ENCODE measurements at places on chromosomes 2 and 18.

GRCh38 chr18:60962625-60963024, 370.6 kb upstream of the CDH20 start:
- no peak for DNase-seq

DNA sequence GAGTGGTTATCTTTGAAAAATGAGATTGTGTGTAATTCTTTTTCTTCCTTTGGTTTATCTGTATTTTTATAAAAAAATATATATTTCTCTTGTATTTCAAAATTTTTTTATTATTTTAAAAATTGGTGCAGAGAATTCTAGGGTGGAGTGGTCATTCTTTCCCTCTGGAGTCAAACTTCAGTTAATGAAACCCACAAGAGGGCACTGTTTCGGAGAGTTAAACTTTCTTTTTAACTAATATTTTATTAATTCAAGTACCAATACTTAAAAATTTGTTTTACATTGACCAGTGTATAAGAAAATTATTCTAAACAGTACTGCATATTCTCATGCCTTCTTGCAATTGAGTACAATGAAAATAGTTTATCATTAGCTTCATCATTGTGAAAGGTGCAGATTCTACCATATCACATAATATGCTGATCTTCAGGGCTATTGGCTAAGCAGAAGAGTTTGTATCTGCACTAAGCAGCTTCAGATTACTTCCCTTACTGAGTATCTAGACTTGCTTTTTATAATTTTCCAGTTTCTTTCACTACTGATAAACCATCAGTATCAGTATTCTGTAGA, 50.1 kb downstream of the HS1BP3 start:
- DNase-seq, result no peak

DNA sequence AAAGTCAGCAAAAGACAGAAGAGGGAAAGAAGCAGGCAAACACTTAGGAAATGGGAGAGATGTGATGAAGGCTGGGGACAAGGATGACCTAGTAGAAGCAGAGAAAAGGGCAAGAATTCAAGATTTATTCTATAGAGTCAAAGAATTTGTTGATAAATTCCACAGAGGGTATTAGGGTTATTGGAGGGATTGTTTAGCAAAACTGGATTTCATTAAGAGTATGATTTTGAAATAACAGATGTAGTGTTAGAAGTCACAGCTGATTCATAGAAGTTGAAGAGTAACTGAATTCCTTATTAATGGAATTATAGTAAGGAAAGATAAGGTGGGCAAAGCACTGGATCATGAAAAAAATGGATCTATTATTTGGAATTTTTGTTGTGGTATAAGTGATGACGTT, 48.6 kb downstream of the CEP192 start:
- no peak for DNase-seq

GRCh38 chr2:82814146-82814545, 1644.9 kb downstream of the SUCLG1 start:
- DNase-seq, result no peak

GRCh38 chr2:16660556-16660955, 5.1 kb downstream of the CYRIA start:
- no peak for DNase-seq

DNA sequence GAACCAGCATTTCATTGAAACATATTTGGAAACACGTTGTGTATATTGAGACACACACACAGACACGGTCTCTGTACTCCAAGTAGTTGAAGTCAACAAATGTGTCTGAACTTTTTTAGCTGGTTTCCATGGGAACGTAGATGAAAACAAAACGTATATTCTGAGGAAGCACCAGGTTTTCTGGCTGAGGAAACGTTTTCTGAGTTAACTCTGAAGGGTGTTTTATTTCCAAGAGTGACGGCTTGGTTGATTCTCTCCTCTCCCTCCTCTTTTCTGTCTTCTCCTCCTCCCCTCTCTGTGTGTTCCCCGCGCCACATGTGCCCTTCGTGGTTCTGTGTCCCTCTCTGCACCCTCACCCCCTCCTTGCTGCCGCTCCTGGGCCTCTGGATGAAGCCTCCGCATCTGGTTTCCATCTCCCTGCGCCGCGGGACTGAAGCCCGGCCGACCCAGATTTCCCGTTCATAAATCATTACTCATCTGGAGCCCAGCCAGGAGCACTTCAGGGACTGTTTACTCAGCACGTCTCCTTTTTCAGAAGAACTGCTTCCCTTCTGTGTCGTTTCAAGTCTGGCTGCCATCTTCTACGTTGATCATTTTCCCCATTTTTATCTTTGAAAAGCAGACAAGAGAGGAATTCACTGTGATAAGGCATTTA, 122.7 kb downstream of the COL6A3 start:
- no peak for DNase-seq

DNA sequence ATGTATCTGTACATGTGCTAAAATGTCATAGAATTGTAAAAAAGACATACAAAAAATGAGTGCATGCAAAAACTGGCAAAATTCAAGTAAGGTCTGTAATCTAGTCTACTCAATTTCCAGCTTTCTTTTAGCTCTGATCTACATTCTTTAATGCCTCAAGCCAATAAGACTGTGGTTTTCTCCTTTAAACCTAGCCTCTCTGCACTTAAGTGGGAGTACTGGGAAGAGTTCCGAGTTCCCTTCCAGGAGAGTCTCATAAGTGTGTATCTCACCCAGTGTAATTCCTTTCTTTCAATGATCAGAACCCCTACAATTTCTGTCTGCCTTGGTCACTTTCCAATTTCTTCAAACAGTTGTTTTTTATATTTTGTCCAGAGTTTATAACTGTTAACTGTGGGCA, 150.1 kb downstream of the PTRHD1 start:
- DNase-seq, result no peak

DNA sequence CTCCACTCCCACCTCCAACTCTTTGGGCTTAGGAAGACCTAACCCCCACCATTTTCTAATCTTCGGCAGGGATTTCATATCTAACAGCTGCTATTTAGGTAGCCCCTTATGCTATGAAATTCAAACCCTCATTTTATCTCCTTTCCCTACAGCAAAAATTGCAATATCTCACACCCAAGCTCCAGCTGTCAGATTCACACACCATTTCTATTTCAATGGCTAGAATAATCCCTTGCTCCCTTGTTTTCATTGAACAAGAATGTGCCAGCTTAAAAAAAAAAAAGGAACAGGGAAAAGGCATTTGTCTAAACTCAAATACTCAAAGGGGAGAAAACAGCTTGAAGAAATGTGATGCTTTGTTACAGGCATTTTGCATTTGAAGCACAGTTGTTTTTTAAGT, 850.6 kb upstream of the ACVR2A start:
- no peak for DNase-seq

- DNase-seq, result no peak
Measured at GRCh38 chr2:177886824-177887223, 185.8 kb downstream of the PDE11A start.

GRCh38 chr2:112942654-112943002, 31.7 kb downstream of the IL37 start:
- no peak for DNase-seq

DNA sequence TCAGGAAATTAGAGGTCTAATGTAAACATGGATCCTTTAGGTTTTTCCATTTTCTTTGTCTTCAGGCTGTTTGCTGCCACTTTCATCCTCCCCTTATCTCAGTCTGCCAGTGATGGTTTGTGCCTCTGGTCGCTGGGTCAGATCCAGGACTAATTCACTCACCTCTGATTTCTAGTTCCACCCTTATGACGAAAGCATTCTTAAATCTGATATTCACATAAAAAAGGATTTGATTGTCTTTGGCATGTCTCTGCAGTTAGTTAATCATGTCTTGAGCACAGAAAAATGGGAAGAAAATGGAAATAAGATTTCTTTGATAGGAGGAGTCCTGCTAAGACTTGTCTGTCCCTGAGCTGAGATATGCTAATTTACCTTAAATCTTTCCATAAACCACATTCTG, 4.6 kb downstream of the IL1RL1 start:
- DNase-seq, result no peak

- DNase-seq, result no peak
Measured at GRCh38 chr2:152432765-152433164, 97.8 kb downstream of the FMNL2 start.

DNA sequence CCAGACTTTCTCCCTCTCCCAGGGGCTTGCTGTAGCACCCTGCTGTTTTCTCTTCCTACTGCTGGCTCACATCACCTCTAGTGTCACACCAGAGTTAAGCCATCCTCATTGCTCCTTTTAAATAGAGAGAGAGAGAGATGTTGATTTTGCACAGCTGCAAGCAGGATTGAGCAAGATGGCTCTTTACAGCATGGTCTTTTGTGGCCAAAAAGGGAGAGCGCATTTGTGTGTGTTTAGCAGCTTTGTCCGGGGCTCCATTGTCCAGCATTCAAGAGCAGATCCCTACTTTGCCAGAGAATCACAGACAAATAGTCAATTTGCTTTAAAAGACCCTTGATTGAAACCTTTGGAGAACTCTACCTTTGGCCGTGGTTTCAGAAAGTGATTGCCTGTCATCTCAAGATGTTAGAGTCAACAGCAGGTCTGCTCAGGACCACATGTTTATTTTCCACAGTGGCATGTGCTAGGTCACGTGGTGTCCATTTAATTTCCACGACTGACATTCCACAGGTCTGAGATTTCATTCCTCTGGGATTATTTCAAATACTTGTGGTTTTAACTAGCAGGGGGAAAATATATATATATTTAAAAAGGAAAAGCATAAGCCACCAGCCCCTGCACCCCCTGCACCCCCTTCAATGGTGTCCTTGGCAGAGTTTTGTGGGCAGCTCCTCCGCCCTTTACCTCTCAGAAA, 359.9 kb upstream of the SLC14A2 start:
- DNase-seq, result no peak

GRCh38 chr18:47283476-47283875, 32.0 kb upstream of the SKOR2 start:
- no peak for DNase-seq

GRCh38 chr18:44065206-44065605, 615.5 kb upstream of the SETBP1 start:
- no peak for DNase-seq

DNA sequence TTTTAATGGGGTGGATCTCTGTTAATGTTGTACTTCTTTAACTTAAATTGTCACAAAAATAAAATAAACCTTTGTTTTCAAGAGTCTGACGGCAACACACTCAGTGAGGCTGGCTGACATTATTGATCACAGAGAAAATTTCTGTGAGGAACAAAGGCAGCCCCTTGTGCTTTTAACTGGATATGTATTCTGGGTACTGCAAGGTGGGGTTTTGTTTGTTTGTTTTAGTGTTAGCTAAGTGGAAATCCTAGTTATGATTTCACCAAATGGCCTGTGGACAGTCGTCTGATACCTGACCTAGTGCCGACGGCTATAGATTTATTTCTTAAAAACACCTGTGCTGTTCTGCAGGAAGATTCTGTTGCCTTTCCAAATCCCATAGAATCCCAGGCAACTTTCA, 1329.5 kb upstream of the ZEB2 start:
- no peak for DNase-seq

DNA sequence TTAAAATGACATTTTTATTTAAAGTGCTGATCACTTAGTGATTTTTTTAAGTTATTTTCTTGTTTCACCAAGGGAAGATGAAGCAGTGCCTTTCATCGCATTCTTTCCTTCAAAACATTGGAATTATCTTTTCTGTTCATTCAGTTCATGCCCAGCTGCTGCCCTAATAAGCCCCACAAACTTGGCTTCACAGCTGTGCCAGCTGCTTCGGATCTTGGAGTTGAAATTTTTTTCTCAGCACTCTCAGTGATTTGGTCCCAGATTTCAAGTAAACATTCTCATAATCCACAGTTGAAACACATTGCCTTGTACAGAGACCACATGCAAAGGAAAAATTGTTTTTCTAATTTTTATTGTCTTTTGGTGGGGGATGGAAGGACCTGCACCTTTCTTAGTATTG, 353.3 kb upstream of the LRP1B start:
- DNase-seq, result no peak

- peak; percentile 36 for DNase-seq
Measured at GRCh38 chr2:231545105-231545902, 15.1 kb upstream of the NMUR1 start.

GRCh38 chr2:24592441-24593100, 101.5 kb downstream of the NCOA1 start:
- DNase-seq, result no peak

- no peak for DNase-seq
Measured at GRCh38 chr18:919078-919477, 14.4 kb downstream of the ADCYAP1 start.

DNA sequence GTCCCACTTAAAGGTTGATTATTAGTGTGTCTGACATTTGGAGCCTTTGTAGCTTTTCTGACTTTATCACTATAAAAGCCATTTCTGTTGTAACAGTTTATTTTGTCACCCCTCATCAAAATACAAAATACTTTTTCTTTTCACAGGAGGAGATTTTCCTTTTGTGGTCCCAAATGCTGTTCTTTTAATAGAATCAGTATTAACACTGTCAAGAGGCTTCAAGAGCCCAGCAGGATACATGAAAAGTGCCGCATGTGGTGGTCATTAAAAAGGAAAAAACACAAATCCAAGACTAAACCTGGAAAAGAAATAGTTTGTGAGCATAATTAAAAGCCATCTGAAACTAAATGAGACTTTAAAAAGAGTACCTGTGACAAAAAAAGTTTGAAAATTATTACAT, 515.7 kb downstream of the DCDC2C start:
- no peak for DNase-seq

- no peak for DNase-seq
Measured at GRCh38 chr2:128305555-128306080, 13.1 kb downstream of the HS6ST1 start.

DNA sequence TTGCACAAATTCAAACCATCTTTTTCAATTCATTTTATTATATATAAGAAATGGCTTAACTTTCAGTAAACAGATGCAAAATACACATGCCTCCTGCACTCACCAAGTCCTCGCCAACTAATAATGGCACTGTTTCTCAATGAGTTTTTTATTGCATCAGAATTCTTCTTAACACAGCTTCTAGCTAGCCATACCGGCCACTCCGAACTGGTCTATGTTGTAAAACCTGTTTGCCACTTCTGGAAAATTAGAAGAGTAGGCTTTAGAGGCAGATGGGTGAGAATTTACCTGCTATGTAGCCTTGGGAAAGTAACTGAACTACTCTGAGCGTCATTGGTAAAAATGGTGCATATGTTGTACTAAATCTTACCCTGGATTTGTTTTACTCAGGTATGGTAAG, 100.6 kb upstream of the LHCGR start:
- DNase-seq, result no peak

DNA sequence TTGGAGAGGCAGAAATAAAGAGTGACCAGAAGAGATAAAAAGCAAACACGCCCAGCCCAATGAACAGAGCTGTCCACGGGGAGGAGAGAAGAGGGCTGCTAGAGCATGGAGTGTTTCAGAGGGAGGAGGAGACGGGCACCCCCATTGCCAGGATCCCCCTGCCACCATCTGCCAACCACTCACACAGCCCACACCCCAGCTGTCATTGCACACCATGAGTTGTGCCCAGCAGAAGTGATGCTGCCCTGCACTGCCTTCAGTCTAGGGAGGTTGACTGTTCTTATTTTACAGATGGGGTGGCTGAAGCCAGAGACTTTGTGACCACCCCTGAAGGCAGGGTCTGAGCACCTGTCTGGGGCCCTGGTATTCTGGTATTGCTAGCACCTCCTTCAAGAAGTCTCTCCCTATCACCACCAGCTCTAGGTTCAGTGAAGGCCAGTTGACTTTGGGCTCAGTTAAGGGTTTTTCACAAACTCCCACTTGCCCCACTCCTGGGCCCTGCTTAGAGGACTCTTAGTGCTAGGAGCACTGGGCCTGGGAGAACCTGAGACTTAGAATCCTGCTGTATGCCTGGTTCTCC, 2.4 kb downstream of the FABP1 start:
- no peak for DNase-seq

Measured in activated B cell treated with CpG ODN at 0.5 μM for 24 hours (primary cell).